NCI-H2029 treated with DMSO at 0.1 percent for 48 hours (cell line): ENCODE measurements at places on chromosomes 1 and 21.

- no peak for DNase-seq
Observed at GRCh38 chr1:218494449-218494852, 149.3 kb downstream of the TGFB2 start.

DNA sequence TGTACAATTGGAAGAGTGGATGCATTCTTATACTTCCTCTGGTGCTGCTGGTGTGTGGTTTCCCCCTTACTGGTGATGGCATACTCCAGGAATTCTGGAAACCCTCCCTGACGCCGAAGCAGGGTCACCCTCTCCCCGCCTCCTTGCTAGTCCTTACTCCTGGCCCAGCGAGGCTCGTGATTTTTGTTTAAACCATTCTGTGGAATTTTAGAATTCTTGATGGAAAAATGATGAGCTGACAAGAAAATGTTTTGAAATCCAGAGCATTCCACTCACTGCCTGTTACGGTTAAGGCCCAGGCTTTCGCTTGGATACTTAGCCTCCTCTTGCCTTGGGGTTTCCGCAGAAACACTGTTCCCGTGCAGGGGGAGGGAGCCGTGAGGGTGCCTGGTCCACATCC, 41.1 kb downstream of the IL6R start:
- DNase-seq: no peak

- DNase-seq: no peak
Observed at GRCh38 chr1:47209725-47210325, 20.0 kb upstream of the PDZK1IP1 start.

DNA sequence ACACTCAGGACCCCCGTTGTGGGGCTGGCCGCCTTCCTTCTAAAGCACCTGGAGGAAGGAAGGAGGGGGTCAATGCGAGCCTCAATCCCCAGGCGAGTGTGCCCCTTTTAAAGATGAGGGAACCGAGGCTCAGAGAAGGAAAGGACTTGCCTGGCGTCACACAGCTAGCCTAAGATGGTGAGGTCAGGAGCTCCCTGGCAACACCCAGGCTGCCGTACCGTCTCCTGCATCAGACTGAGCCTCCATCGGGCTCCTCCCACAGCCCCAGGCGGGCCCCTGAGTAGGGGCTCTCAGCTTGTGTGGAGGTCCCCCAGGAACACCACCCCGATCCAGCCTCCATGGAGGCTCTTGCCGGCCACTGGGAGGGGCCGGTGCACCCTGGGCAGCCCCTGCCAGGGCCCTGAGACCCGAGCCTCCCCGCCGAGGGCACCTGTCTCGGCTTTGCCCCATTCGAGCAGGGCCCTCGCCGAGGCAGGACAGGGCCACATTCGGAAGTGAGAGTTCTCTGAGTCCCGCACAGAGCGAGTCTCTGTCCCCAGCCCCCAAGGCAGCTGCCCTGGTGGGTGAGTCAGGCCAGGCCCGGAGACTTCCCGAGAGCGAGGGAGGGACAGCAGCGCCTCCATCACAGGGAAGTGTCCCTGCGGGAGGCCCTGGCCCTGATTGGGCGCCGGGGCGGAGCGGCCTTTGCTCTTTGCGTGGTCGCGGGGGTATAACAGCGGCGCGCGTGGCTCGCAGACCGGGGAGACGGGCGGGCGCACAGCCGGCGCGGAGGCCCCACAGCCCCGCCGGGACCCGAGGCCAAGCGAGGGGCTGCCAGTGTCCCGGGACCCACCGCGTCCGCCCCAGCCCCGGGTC, at the start of gene AIRE:
TSS of gene AIRE (plus strand) at position 739 of the 855 bp plus-strand sequence. CDS start 131 bp downstream, outside the sequence.
- no peak for DNase-seq

DNA sequence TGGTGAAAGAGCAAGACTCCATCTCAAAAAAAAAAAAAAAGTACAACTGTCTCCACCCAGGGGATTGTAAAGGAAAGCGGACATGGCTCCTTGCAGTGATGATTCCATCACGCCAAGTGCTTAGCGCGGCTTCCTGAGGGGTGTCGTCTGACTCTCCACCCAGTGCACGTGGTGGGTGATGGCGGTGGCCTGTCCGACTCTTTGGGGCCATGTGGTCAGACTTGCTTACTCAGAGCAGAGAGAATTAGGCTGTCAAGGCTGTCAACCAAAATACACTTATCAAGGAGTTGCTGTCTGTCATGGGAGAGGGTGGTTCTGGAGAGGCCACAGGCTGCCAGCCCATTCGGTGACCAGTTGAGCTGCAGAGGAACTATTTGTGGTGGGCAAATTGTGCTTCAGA, 49.4 kb downstream of the PTPRF start:
- no peak for DNase-seq

- DNase-seq: no peak
Observed at GRCh38 chr1:213908521-213908920, 79.3 kb upstream of the PROX1 start.

- no peak for DNase-seq
Observed at GRCh38 chr1:177432897-177433296, 262.1 kb downstream of the BRINP2 start.

- DNase-seq: no peak
Observed at GRCh38 chr1:23278717-23279116, 61.4 kb upstream of the HTR1D start.
